ENCODE measurements at places on chromosomes 16 and 17. TPM values are rescaled to one million over a fixed set of nuclear protein-coding genes. Genes with fewer than 3 reads are reported as not detected.

DNA sequence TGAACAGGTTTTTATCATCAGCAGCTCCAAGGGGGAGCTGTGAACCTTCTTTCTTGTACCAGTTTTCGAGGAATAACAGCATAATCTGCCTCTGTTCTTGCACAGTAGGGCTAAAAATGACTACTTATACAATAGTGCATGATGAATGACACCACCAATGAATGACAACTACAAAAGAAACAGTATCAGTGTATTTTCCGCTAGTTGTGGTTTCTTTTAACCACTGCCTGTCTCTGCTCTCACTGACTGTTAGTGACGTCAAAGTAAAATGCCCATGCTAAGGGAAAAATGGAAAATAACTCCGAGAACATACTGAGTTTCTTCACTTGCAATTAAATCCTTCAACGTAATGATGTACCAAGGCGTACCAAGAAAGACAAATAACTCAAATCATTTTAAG lies 294.9 kb downstream of the MAP2K6 start:
- DNase-seq, result no peak

- peak; percentile 33 for DNase-seq
These were observed 28.2 kb downstream of the ST3GAL2 start for GRCh38 chr16:70410734-70411133.

DNA sequence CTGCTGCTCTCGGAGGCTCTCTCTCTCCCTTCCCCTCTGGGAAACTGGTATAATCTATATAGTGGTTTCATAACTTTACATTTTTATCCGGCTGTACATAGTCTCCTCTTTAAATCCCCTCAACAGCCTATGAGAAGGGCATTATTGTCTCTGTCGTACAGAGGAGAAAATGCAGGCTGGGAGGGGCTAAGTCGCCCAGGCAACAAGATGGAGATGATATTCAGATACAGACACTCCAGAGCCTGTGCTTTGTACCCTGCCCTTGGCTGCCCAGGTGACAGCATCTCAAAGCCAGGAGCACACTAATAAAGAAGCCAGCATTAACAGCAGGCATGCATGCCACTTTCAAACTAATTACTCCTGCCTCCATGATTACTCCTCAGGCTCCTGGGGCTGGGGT lies 4.7 kb upstream of the EIF1 start:
- DNase-seq, result no peak

GRCh38 chr16:57906382-57907316 lies 64.3 kb downstream of the CNGB1 start:
- DNase-seq, result no peak

GRCh38 chr17:20999841-21000532 lies 42.8 kb downstream of the USP22 start:
- no peak for DNase-seq

DNA sequence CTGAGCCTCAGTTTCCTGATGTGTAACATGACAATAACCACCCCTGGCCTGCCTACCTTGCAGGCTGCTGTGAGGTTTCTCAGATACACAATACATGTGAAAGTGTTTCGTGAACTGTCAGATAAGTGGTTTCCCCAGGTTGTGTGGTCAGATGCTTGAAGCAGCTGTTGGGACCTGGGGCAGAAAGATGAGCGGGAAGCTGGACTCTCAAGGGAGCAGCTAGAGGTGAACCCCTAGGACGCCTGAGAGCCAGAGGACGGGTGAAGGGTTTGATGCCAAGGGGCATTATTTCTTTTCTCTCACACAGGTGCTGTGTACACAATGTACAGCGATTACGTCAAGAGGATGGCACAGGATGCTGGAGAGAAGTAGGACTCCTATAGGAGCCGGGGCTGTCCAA lies 2.3 kb downstream of the HIGD1B start:
- DNase-seq, result no peak

DNA sequence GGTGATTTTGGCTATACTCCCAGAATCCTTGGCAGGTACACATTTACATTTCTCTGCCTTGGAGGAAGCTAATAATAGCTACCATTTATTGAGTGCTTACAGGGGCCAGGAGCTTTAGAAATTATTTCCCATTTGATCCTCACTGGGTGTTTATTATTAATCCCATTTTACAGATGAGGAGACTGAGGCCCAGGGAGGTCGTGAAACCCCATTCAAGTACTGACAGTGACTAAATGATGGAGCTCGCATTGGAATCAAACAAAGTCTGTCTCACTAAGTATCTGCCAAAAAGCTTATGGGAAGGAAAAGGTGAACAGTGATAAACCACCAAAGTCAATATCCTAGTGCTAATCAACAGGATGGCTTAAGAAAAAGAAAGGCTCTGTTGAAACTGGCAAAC lies 33.3 kb upstream of the XYLT1 start:
- no peak for DNase-seq

GRCh38 chr17:19345067-19345460 lies 17.5 kb downstream of the B9D1 start:
- no peak for DNase-seq

APOBR gene
- not detected for polyA plus RNA-seq

WNK4 gene
- 0.84 TPM for polyA plus RNA-seq
